G401 (cell line): ENCODE measurements at places on chromosomes 12 and 14.

DNA sequence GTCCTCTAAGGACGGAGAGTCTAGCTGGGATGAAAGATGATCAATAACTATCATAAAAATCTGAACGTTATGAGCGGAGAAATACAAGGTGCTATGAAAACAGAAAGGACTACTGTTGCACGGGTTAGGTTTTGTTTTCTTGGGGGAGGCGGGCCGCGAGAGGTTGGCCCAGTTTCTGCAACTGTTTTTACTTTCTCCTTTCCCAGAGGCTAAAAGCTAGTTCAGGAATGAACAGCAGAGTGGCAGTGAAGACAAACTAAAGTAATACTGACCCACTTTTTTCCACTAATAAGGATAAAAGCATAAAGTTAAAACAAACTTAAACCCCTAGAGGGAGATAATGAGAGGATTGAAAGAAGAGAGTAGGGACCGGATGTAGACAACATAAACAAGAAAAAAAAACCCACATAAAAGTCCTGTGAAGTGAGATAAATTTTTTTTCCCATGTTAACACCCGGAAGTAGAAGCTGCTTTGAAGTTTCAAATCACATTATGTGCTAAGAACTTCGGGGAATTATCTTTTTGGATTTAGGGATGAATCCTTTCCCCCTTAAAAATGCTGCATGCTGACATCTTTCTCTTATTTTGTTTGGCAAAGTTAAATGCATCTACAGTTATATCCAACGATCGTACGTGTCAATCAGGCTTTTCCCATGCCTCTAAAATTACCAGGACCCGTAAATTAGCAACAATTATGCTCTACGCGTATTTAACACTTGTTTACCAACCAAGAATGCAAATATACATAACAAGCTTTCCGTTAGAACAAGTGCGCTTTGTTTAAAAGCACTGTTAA, 1.0 kb upstream of the CDK17 start:
- peak; percentile 34 for DNase-seq

- peak; percentile 35 for DNase-seq
These were observed 37.8 kb downstream of the PHETA1 start for GRCh38 chr12:111330800-111331752.

GRCh38 chr12:47885012-47885501, 19.7 kb downstream of the VDR start:
- no peak for DNase-seq

- no peak for DNase-seq
These were observed 47.8 kb upstream of the MED13L start for GRCh38 chr12:116325336-116325664.

GRCh38 chr12:127538316-127538715, 728.7 kb upstream of the TMEM132C start:
- DNase-seq, result no peak

GRCh38 chr14:99684410-99684934, 374 bp downstream of the CYP46A1 start:
- DNase-seq, result no peak

- no peak for DNase-seq
These were observed 73.8 kb upstream of the RIN3 start for GRCh38 chr14:92439537-92440344.

DNA sequence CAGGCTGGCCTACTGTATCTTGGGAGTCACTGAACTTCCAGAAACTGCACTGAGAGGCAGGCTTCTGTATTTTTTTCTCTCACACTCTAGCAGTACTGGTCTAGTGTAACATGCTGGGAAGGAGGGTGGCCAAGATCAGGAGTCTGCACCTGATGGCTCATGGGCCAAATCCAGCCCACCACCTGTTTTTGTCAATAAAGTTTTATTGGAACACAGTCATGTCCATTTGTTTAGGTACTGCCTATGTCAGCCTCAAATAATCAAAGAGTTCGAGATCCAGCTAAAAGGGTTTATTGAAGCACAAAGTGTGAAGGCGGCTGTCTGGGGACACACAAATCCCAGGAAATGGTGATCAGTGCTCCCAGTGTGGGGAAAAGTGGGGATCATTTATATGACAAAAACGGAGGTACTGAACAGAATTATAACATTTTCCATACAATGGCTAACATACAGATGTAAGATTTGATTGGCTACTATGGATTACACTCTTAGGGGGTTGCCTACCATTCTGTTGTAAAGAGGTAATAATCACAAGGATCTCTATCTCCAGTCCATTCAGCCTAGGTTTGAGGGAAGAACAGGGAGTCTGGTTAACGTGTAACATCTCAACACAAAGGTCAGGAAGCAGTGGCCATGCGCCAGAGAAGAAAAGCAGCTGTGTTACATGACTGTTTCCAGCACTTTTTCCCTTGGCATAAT, 12.9 kb downstream of the USP30 start:
- DNase-seq, result no peak

- no peak for DNase-seq
These were observed 43.1 kb downstream of the PLEKHG3 start for GRCh38 chr14:64747327-64747726.

DNA sequence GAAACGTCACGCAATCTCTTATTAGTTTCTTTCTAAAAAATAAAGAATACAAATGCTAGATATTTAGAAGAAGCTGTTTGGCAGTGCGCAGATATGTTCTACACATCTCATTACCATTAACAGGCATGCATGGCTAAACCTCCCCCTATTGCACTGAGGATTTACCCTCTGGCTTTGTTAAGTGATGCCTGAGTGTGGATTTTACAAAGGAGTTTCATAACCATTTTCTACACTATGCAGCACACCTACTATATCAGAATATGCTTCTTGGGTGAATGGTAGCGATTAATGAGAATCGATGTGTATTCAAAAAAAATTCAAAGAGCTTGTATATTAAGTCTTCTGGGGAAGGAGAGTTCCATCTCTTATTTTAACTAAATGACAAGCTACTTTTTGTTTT, 1.1 kb upstream of the RMST start:
- DNase-seq, result no peak

- no peak for DNase-seq
These were observed 6.3 kb downstream of the ZNF839 start for GRCh38 chr14:102325791-102326345.

GRCh38 chr12:25397001-25397400, 146.3 kb upstream of the KRAS start:
- DNase-seq, result no peak

- no peak for DNase-seq
These were observed 38.1 kb downstream of the DIO3 start for GRCh38 chr14:101599234-101599885.

DNA sequence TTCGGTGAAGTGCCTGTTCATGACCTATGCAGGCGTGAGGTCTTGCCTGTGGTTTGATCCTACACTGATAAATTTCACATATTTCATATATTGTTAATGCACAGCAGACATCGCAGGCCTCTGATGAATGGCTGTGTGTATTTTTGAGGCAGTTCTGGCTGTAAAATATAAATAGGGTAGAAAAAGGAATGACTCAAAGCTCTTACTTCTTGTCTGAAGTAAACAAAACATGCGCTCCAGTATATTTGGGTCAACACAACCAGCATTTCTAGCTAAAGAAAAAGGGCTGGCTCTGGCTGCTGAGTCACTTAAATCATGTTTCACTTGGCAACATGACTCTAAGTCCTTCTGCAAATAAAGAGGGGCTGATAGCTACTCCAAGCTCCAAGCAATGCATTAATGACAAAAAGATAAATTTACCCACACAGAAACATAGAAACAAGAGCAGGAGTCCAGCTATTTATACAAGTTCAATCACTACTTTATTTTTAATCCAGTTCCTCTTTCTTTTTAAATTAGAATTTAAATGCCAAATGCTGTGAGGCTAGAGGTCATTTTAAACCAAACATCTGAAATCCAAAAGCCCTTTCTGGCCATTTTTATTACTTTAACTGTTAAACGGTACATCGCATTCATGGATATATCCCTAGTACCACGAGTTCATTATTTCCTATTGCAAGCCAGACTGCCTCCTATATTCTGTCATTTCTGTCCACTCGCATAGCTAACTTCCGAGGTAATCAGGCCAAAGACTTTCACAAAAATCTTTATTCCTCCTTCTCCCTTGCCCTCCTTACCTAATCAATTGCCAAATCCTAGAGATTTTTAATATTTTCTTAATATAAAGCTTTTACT, 54.3 kb upstream of the TMCC3 start:
- DNase-seq, result peak; percentile 8

DNA sequence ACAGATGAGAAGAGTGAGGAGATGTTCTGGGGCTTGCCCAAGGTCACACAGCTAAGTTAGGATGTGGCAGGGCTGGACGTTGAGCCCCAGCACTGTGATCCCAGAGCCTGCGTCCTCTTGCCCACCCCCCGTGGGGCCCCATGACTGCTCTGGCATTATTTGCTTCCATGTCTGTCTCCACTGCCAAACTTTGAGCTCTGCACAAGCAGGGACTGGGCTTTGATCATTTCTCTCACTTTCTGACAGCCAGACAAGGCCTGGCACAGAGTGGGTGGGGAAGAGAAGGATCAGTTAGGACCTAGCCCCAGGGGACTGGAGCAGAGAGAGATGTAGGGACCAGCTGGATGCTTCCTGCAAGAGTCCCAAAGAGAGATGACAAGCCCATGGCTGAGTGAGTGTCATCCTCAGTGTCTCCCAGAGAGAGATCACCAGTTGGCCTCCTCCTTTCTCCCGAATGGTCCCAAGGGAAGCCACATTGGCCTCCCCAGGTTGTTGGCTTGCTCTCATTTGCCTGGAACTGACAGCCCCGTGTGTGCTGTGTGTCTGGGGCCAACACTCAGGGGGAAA, 126.7 kb upstream of the PWP1 start:
- DNase-seq, result no peak

DNA sequence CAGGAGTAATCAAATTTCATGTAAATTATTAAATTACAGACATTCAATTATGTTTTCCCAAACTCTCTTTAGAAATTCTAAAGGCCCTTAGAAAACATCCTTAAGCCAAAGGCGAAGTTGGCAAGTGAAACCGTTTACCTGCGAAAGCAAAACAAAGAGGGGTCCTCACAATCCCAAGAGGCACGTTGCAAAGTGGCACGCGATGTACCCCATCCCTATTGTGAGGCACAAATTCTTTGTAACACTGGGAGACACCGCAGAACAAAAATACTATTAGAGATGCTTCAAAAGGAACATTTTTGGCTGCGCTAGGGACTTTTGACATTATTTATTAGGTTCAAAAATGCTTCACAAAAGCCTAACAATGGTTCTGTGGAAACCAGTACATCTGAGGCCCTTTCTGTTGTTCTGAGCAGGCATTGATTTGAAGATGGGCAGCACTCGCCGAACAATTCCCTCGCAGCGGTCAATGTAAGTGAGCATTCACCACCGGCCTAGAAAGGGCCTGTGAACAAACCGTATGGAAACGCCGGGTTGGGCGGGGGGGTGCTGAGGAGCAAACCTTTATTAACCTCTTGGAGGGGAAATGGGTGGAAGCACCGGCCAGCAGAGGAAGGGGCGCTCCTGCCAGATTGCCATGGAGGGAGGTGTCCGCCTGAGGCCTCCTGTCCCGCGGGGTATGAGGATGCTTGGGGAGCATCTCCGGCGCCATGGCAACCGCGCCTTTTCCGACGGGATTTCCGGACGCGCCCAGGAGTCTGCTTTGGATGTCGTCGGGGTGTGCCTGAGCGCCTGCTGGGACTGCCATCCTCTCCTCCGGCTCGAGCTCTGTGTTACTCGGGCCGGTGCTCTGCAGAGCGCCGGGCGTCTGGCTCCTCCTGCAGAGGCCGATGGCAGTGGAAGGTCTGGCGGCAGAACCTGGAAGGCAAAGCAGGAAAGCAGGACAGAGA, 193.9 kb downstream of the C12orf42 start:
- no peak for DNase-seq

- peak; percentile 13 for DNase-seq
These were observed 22.2 kb upstream of the ABCD4 start for GRCh38 chr14:74324931-74325361.

GRCh38 chr12:29245246-29245645, 96.2 kb downstream of the FAR2 start:
- DNase-seq, result no peak

DNA sequence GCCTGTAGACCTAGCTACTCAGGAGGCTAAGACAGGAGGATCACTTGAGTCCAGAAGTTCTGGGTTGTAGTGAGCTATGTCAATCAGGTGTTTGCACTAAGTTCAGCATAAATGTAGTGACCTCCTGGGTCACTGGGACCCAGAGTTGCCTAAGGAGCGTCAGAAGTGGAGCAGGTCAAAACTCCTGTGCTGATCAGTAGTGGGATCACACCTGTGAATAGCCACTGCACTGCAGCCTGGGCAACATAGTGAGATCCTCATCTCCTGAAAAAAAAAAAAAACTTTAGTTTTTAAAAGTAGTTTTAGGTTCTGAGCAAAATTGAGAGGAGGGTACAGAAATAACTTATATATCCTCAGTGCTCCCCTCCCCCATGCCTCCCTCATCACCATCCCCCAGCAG, 42.2 kb downstream of the MRPL42 start:
- DNase-seq, result no peak

DNA sequence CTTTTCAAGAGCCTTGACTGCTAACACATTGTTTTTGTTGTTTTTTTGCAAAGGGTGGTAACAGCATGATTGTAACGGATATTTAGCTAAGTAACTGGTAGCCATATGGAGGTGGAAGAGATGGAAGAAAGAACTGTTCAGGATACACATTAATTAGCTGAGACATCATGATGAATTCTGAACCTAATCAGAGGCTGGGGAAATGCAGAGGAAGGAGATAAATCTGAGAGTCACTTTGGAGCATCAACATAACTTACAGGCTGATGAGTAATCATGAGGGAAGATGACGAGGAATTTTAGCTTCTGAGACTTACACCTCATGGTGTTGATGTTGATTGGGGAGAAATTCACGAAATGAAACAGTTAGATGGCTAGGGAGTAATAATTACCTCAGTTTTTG, 62.3 kb downstream of the NIN start:
- DNase-seq, result no peak

- no peak for DNase-seq
These were observed 344.2 kb upstream of the E2F7 start for GRCh38 chr12:77409551-77409950.

GRCh38 chr12:124431971-124432370, 135.4 kb downstream of the NCOR2 start:
- DNase-seq, result no peak

GRCh38 chr12:92537290-92537960, 165.4 kb upstream of the PLEKHG7 start:
- no peak for DNase-seq

- no peak for DNase-seq
These were observed 56.1 kb downstream of the BMP4 start for GRCh38 chr14:53900499-53900898.

- no peak for DNase-seq
These were observed 14.7 kb downstream of the GPR132 start for GRCh38 chr14:105050551-105050897.

GRCh38 chr12:7650091-7650490, 15.6 kb downstream of the APOBEC1 start:
- no peak for DNase-seq

GRCh38 chr12:129657179-129657578, 246.6 kb downstream of the TMEM132D start:
- DNase-seq, result no peak

GRCh38 chr12:2383325-2384028, 330.7 kb downstream of the CACNA1C start:
- DNase-seq, result no peak
